Suppressor macrophage treated with lipopolysaccharide for 1 hour (primary cell): ENCODE measurements at places on chromosomes 12 and 14.
A peak's percentile ranks its signal among the peaks of the same experiment; 100 is the strongest.

GRCh38 chr12:109256011-109256410, 53.1 kb downstream of the FOXN4 start:
- DNase-seq, result no peak

DNA sequence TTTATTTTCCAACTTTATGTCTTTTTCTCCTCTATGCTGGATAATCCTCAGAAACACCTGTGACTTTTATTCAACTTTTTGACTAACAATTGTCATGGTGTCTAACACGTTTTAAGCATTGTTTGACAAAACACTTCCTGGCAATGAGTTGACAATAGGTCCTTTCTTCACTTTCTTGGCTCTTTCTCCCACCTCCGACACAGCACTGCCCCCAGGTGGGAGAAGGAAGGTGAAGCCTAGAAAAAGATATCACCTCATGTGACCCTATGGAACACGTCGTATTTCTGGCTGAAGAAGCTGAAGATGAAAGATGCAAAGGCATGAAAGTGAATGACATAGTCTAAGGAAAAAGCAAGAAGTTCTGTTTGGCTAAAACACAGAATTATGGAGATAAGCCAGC, 430.0 kb downstream of the ETNK1 start:
- no peak for DNase-seq

GRCh38 chr14:99436247-99437180, 44.1 kb downstream of the SETD3 start:
- peak; percentile 36 for DNase-seq

DNA sequence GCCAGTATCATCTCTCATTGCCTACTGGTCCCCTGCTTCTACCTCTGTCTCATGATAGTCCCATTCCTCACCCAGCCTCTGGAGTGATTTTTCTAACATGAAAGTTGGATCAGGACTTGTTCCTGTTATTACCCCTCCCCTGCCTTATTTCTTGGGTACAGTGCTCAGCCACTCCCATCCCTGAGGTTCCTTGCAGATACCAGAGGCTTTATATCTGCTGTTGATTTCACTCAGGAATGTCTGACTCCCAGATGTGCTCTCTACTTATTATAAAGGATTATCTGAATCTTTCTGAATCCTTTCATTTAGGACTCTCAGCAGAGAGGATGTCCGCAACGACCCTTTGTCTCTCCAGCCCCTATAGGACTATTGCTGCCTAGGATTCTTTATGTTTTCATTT, 111.2 kb downstream of the LRRK2 start:
- no peak for DNase-seq

GRCh38 chr12:80178846-80179245, 79.5 kb downstream of the OTOGL start:
- no peak for DNase-seq

- no peak for DNase-seq
Measured at GRCh38 chr14:72796935-72797334, 97.0 kb downstream of the DPF3 start.

GRCh38 chr12:98002887-98003493, 512.4 kb upstream of the TMPO start:
- peak; percentile 25 for DNase-seq

DNA sequence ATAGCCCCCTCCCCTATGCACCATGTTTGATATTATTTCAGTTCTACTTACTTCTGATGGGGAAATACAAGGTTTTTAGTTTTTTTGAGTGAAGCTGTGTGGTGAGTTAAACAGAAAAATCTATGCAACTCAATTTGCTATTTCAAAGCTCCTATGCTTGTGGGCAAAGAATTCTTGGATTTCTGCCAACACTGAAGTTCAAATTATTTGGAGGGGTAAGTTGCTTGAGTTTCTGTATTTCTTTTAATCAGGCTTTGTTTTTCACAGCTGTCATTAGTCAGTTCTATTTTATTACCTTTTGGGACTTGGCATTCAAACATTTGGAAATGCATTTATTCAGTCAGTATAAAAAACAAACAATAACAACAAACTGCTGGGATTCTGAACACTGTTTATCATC, 407.5 kb upstream of the MGAT4C start:
- no peak for DNase-seq

DNA sequence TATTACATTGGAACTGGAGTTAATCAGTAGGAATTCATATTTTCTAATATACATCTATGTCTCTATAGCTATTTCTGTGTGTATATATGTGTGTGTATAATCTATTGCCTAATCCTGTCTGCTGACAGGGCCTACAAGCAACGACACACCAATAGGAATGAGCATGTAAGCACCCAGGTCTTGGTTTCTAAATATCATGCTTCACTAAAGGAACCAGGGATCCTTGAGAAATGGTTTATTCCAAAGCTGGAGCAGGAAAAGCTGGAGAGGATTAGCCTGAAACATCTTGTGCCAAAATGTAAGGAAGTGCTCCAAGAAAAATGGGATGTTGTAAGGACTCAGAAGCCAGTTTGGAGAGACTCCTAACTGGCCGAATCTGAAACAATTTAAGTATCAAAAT, 29.3 kb upstream of the LGALS3 start:
- peak; percentile 33 for DNase-seq

- no peak for DNase-seq
Measured at GRCh38 chr12:129486931-129487330, 416.9 kb downstream of the TMEM132D start.

- no peak for DNase-seq
Measured at GRCh38 chr14:61940666-61941420, 178.6 kb downstream of the SNAPC1 start.
